Stimulated activated CD4-positive, alpha-beta T cell treated with anti-CD3 and anti-CD28 coated beads, Interleukin-2, amount 100 ng/mL, for 24 hours (primary cell): ENCODE measurements at places on chromosomes 1 and 21.

DNA sequence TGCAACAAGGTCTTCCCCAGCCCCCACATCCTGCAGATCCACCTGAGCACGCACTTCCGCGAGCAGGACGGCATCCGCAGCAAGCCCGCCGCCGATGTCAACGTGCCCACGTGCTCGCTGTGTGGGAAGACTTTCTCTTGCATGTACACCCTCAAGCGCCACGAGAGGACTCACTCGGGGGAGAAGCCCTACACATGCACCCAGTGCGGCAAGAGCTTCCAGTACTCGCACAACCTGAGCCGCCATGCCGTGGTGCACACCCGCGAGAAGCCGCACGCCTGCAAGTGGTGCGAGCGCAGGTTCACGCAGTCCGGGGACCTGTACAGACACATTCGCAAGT lies 3.8 kb downstream of the ZBTB18 start:
- no peak for DNase-seq

DNA sequence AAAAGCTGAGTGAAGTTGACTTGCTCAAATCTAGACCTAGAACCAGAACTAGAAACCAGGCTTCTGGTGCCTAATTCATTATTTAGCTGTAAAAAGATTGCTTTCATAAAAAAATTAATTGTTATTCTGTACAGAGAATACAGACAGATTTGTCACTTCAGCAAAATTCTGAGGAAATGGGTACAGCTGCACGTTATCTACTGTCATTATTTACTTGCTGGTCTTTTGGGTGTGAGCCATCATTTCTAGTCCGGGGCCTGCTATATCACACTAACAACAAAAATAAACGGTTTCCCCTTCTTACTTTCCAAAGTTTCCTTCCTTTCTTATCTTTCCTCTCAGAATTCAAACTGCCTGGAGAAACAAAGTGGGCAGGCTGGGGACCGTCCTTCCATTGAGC lies 68.3 kb downstream of the PTGER3 start:
- no peak for DNase-seq

GRCh38 chr1:234725177-234726132 lies 115.5 kb upstream of the IRF2BP2 start:
- DNase-seq, result peak; percentile 50

- DNase-seq, result no peak
Observed at GRCh38 chr1:15557594-15557993, 27.3 kb downstream of the AGMAT start.

GRCh38 chr1:93394514-93394913 lies 48.8 kb downstream of the DR1 start:
- no peak for DNase-seq
